Activated naive CD4-positive, alpha-beta T cell (primary cell): ENCODE measurements at places on chromosomes 5 and 9.

- no peak for DNase-seq
Observed at GRCh38 chr9:127509261-127509954, 58.1 kb downstream of the LRSAM1 start.

DNA sequence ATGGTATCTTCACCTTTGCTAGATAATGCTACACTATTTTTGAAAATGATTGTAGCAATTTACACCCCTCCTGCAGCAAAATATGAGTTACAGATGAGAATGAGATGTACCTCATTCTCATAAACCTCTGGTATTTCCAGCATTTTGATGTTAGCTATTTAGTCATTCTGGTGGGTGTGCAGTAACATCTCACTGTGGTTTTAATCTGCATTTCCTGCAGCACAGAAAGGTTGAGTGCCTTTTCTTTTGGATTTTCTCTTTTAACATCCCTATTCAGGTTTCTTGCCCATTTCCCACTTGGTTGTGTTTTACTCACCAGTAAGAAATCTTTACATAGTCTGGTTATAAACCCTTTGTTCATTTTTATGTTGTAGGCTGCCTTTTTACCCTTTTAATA, 206.2 kb downstream of the NR3C1 start:
- no peak for DNase-seq

- no peak for DNase-seq
Observed at GRCh38 chr5:121182788-121183490, 668.7 kb upstream of the FTMT start.

GRCh38 chr9:115456515-115456914, 338.6 kb upstream of the TNC start:
- DNase-seq, result no peak

DNA sequence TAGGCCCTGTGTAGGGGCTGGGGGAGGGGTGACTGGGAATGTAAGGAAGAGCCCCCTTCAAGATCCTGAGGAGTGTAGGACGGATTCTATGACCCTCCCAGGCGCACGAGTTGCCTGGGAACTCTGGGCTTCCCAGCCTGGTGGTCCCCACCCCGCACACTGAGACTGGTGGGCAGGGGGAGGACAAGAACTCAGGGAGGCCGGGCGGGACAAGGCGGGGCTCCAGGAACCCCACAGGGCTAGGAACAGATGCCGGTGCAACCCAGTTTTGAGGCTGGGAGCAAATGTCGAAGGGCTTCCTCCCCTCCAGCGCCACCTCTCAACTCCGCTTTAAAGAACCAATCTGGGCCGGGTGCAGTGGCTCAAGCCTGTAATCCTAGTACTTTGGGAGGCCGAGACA, 1.3 kb upstream of the VDAC1 start:
- no peak for DNase-seq

DNA sequence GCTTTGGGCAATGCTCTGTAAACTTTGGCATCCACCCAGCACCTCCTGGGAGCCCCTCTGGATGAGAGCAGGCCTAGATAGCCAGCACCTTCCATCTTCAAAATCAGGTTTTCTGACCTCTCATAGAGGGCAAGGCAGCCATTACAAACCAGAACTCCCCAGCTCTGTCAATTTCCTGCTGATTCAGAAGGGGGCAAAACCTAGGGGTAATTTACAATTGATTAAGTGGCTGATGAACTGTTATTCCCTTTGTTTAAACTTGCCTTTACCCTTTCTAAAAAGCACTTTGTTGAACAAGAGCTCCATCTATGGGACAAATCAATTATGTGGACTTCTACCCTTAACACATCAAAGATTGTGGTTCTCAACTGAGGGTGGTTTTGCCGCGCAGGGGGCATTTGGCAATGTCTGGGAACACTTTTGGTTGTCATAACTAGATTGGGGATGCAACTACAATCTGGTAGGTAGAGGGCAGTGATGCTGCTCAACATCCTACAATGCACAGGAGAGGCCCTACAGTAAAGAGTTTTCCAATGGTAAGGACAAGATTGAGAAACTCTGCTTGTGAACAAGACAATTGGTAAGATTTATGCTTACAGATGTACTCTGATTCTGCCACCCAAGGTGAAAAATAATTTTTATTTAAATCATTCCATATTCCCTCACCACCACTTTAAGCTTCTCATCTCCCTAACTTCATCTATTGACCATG, 184.1 kb downstream of the MARCHF11 start:
- no peak for DNase-seq

DNA sequence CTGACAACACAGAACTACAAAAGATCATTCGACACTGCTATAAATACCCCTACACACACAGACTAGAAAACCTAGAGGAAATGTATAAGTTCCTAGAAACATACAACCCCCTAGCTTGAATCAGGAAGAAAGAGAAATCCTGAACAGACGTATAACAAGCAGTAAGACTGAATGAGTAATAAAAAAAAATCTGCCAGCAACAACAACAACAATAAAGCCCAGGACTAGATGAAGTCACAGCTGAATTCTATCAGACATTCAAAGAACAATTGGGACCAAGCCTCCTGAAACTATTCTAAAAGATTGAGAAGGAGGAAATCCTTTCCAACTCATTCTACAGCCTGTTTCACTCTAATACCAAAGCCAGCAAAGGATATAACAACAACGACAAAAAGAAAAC, 68.2 kb upstream of the SLIT3 start:
- DNase-seq, result no peak

DNA sequence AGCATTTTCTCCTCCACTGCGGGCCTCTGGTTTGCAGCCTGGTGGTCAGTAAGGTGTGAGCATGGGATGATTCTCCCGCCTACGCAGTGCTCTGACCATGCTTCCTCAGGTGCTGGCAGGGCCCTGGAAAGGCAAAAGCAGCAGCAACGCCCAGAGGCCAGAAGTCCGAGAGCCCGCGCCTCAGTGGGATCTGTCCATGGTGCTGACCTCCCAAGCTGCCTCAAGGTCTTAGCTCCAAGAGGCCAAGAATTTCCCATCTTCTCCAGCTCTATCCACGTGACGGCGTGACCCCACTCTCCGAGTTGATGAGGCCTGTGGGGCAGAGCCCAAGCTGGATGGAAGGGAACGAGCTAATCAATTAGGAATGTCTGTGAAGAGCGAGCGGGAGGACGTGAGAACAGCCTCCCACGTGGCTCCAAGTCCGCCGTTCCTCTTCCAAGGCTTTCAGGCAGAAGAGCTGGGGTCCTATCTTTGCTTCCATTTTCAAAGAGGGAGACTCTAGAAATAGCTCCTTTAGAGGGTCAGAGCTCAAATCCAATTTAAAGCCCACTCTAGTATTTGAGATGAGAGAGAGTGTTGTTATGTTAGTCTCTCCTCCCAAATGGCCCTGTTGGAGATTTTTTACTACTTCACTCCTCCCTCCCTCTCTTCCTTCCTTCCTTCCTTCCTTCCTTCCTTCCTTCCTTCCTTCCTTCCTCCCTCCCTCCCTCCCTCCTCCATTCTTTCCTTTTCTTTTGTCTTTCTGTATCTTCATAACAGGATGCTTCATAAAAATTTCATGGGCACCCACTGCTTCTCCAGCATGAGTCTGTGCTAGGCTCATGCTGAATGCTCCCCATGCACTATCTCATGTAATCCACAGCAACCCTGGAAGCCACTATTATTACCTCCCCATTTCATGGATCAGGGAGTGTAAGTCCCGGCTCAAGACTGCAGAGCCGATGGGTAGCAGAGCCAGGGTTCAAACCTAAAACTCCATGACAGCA, 69.3 kb downstream of the OLFM1 start:
- no peak for DNase-seq

DNA sequence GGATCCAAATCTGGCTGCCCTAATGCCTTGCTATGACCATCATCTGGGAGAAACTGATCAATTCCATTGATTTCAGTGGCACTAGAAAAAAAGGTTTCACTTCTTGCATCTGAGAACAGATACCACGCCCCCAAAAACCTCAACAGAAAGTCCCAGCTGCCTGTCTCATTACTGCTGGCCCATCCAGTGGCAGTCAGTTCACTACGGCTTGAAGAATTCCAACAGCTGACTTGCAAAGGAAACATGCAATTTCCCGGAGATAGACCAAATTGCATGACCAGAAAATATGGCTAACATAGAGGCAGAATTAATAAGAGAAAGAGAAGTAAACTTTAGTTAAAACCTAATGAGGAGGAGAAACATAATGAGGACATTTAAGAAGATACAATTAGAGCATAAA, 48.6 kb downstream of the UGCG start:
- DNase-seq, result no peak
